SK-N-SH (cell line): ENCODE measurements at places on chromosomes 7 and 10.

DNA sequence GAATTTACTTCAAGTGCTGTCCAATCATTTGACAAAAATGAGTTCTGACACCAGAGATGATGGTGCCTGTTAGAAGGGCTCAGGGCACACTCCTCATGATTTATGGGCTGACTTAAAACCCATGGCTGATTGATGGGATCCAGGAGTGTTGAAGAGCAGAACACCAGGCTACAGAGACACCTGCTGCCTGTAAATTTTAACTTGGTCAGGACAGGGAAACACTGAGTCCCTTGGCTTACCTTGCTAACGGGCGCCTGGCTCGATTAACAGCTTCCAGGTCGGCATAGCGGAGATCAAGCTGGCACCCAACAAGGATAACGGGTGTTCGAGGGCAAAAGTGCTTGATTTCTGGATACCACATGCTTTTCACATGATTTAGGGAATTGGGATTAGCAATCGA lies 51.4 kb downstream of the RHOBTB1 start:
- DNase-seq, result no peak

GRCh38 chr7:77320137-77320536 lies 96.0 kb downstream of the GSAP start:
- no peak for DNase-seq

DNA sequence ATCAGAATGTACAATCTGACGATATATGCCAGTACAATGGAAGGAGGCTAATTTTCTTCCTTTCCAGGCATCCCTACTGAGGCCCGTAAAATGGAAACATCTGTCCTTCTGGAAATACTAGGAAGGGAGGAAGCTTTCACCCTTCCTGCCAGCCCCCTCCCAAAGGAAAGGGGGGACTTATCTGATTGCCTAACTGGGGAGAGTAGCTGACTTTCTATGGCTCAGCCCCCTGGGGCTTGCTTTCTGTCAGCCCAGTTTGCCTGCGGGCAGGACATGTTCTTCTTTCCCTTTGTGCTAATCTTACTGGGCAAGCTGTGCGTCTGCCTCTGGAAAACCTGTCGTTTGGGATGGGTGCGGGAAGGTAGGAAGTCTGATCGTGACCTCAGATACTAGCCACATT lies 508.9 kb downstream of the SUGCT start:
- DNase-seq, result peak; percentile 79

DNA sequence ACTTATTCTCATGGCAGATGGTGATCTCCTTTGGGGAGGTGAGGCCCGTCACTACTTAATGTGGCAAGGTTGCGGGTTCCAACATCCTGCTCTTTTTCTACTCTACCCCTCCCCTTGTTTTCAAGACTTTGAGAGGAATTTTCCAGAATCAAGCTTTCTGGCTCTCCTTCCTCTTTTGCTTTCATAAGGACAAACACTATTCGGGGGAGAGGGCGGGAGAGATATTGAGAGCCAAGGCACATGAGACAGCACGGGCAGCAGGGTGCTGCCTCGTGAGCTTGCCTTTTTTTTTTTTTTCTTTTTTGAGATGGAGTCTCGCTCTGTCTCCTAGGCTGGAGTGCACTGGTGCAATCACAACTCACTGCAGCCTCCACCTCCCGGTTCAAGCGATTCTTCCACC lies 6.9 kb upstream of the PFKFB3 start:
- DNase-seq, result no peak

GRCh38 chr7:39686261-39686924 lies 63.0 kb downstream of the RALA start:
- no peak for DNase-seq

DNA sequence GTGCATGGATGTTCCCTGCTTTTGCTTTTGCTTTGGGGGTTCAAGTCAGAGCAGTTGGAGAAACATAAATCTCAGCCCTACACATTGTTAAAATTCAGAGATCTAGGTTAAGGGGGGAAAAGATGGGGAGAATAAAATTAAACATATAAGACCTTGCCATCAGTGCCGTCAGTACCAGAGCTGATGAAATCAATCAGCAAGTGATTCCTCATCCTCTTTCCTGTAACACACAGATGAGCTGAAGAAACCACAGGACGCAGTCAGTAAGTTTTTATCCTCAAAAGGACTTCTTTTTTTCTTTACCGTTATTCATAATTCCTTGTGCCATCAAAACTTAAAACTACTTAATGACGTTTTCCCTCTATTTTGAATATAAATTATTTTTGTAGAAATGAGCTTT lies 5.9 kb downstream of the HECW1 start:
- DNase-seq, result no peak

- DNase-seq, result no peak
Observed at GRCh38 chr7:104983076-104983577, 30.9 kb upstream of the KMT2E start.

- no peak for DNase-seq
Observed at GRCh38 chr7:149669121-149669818, 104.1 kb downstream of the ZNF467 start.

DNA sequence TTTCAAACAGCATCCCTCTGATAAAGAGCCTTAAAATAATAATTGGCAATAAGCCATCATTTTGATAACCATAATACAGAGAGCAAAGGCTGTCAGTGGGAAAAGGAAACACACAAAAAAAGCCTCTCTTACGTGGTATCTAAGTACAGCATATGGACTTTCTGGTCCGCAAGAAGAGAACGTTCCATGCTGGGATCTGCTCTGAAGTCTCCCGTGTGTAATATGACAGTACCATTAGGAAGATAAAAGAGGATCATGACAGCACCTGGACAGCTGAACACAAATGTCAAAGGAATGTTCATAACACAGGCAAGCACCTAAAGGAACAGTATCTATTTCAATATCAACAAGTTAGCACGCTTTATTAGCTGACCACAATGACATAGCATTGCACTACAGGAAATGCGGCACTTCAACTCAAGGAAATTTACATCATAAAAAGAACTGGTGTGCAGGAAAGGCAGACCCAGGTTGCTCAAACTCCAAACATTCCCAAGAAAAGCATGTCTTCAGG lies 9.9 kb downstream of the DCLRE1A start:
- no peak for DNase-seq

GRCh38 chr7:38558761-38559345 lies 72.3 kb downstream of the AMPH start:
- no peak for DNase-seq

- no peak for DNase-seq
Observed at GRCh38 chr7:74718336-74718735, 55.5 kb upstream of the NCF1 start.

DNA sequence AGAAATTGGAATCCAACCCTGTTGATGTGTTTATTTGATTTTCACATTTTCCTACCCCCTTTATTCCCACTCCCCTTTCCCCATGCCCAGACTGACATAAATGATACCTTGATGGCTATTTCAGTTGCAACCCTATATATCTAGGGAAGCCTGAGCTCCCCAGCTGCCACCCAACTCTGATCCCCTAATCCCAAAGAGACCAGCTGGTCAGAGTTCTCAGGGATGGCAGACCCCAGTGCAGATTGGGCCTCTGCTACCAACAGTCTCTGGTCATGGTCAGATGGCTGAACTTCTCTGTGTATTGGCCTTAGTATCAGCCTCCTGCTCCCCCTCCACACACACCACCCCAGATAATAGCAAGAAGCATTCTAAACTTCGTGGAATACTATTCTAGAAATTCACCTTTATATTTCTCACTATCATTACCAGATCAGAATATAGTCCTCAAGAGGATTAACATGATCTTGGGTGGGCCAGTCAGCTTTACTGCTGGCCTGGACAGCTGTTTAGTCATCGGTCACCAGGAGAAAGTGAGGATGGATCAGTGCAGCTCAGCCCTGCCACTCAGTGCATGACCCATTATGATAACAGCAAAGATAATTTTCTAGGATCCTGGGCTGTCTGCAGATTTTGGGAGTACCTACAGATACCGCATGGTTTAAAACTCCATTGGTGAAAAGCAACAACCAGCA lies 24.5 kb upstream of the BTRC start:
- DNase-seq, result no peak

- no peak for DNase-seq
Observed at GRCh38 chr10:104581884-104582601, 59.0 kb upstream of the SORCS3 start.

DNA sequence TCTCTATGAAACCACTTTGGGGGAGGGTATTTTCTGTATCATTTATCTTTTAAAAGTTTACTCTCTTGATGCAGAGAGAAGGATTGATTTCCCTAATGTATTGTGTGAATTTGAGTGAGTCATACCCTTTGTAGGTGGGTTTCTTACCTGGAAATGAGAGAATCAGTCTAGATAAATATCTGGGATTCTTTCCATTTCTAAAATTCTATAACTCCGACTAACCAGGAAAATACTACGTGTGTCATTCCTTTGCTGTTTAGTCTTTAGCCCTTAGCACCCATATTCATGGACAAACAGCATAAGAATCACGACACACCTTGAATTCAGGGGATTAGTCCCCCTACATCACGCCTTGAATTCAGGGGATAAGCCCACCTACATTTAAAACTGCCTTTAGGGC lies 139.1 kb downstream of the GATA3 start:
- no peak for DNase-seq

DNA sequence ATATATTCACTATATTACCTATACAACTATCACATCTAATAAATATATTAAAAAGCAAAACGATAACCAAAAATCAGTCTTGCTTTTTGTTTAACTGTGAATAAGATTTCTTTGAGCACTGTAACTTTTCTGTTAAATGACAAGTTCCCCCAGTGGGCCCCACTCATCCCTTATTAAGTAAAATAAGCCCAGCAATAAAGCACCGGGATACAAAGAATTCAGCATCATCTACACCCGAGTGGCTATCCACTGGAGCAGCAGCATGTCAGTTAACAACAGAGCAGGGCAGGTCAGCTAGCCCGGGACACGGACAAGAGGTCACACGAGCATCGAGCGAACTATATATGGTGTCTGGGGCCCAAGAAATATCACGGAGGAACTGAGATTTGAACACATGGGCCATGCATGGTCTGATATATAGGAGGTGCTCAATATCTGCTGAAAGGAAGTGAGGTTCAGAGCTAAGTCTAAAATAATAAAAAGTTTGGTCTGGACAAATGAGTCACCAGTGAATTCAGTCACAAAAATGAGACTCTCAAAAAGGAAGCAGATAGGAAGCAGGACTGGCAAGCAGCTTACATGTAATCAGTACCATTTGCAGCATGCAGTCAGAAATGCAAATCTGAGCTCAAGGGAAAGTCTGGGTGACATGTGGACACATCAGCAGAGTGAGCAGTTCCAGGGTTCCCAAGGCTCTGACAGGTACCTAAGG lies 4.1 kb downstream of the ERCC6 start:
- no peak for DNase-seq

DNA sequence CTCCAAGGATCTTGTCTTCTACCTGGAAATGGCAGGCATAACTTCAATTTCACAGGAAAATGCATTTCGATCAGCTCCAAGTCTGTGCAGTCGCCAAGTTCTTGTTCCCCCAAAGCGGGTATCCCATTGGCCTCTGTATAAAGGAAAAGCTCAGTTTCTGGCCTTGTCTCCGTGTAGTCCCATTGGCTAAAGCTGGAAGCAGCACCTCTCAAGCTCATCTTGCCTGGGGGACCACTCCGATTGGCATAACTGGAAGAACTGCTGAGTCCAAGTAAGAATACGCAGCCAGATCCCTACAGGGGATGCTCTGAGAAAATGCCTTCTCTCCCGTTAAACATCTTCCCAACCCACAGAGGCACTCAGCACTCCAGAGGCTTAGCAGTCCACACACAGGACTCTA lies 205.2 kb downstream of the GFRA1 start:
- no peak for DNase-seq

DNA sequence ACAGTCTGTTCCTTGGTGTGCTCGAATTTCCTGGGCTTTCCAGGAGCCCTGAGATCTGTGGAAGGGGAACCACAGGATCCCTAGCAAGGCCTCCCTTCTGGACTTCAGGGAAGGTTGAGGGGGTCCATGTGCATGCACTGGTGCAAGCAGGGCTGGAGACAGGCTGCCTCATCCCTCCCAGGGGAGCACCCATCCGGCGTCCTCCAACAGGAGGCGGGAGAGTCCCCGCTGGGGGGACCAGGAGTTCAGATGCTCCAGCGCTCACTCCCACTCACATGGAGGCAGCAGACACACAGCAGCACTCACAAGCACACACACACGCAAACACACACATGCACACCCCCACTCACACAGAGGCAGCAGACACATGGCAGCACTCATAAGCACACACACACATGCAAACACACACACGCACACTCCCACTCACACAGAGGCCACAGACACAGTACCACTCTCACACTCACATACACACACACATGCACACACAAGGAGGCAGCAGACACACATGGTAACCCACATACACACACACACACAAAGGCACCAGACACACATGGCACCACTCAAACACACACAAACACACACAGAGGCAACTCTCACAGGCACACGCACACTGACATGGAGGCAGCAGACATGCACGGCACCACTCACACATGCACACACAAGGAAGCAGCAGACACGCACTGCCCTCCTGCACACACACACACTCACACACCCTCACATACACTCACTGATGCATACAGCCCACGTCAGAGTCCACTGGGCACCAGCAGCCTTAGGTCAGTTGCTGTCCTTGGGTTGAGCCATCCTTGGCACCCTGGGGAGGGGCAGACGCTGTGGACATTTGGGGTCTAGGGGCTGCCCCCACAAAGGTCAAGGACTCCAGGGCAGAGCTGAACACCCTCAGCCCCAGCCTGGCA lies 247.0 kb upstream of the PPP2R2D start:
- DNase-seq, result no peak

DNA sequence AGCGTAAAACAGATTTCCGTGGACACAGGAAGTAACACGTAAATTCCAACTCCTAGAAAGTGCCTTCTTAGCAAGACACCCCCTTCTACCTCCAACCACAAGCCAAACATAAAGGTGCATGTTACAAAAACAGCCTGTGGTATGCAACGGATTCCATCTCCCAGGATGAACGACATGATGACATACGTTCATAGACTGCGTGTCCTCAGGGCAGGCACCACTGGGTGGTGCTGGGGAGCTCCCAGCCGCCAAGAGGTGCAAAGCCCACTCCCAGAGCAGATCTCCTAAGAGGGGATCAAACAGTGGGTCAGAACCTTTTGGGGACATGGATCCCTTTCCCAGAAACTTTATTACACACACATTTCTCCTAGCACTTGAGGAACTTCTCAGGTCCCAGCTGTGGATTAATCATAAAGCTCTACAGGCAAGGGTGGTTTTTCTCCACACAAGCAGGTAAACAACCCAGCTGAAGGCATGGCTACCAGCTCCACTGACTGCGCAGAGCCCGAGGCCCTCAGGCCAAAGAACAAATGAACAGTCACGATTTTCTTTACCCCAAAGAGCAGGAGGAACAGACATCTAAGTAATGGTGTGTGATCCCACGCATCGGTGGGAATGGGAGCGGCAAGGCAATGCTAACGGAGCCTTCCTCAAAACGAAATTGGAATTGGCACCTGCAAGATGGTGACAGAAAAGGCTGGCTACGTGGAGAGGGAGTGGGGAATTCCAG lies 13.8 kb downstream of the PSAP start:
- peak; percentile 40 for DNase-seq
